Lower lobe of right lung (tissue), 2 donors: ENCODE measurements at places on chromosomes 7 and 10.

GRCh38 chr10:43754569-43755260 lies 106.0 kb upstream of the ZNF32 start:
- no peak for DNase-seq

DNA sequence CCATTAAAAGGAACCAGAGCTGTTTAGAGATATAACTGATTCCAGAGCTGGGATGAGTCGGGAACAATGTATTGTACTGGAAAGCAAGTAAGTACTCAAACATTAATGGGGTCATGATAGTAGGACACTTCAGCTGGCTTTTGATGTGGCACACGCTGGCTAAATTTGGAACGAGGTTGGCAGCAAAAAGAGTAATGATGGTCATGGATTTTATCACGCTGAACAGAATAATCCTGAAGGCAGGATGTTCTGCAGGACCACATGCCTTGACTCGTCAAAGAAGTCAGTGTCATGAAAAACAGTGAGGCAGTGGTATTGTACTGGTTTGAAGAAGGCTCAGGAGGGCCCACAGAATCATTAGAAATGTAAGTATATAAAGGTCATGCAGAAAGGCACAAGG lies 220.3 kb downstream of the SNX13 start:
- DNase-seq: no peak

DNA sequence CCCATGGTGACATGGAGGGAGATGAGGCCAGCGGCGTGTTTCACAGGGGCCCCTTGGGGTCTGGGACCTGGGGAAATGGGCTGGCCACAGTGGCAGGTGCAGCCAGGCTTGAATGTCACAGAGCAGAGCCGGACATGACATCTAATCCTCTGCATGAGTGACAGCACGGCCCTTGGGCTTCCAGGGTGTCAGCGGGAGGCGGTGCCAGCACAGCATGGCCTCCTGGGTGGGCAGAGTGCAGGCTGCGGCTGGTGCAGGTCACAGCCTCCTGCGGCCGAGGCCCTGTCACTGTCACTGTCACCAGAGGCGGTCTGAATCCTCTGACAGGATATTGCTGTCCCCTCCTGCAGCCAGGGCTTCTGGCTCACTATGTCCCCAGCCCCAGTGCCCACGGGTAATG lies 18.2 kb downstream of the BHLHA15 start:
- no peak for DNase-seq

DNA sequence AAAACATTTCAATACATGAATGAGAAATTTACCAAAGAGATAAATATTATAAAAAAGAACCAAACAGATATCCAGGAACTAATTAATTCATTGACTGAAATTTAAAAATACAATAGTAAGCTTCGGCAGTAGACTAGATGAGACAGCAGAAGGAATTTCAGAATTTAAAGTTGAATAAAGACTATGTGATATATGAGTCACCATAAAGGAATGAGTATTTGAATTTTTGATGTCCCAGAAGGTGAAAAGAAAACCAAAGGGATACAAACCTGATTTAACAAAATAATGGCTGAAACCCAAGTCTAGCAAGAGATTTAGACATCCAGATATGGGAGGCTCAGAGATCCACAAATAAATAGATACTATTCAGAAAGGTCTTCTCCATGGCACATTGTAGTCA lies 623.9 kb upstream of the FOXK1 start:
- no peak for DNase-seq

DNA sequence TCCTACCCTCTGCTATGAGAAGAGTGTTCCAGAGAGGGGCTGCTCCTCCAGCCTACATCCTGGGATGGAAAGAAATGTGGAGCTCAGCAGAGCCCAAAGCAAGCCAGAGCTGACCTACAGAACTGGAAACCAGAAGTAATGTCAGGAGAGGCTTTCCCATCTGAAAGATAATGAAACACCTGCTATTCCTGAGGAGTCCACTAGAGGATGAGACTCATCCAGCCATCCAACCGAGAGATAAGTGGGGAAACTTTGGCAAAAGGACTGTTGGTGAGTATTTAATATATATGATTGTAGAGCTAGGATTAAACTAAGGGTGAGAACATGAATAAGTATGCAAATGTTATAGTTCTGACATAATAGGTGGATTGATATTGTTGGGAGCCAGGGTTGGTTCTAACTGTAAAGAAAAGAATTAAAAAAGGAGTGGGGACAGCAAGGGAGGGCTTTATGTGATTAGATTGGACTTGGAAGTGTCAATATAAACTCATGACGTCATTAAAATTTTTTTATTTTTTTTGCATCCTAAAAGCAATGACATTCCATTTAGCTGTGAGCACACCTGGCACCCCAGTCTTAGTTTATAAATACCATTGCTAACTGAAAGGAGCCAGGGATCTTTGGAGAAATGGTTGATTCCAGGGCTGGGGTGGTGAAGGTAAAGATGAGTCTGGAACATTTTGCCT lies 312.8 kb upstream of the NFE2L3 start:
- no peak for DNase-seq

DNA sequence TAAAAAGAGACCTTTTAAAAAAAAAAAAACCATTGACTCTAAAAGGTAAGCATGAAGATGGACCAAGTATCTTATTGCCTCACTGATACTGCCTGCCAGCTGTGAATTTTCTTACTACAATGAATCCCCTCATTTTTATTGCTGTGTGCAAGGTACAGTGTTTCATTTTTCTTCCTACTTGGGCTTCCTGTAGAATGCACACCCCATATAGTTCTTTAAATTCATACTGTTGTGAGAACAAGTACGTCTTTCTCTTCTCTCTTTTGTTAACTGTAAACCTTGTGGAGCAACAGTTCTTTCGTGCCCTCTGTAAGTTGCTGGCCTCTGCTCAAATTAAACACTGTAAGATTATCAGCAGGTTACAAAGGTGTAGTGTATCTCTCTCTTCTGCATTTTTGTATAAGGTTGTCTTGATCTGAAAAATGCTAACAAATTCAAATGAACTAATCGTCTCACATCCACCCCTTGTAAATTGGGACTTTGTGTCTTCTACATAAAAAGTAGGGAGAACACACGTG lies 105.6 kb downstream of the VTI1A start:
- no peak for DNase-seq

DNA sequence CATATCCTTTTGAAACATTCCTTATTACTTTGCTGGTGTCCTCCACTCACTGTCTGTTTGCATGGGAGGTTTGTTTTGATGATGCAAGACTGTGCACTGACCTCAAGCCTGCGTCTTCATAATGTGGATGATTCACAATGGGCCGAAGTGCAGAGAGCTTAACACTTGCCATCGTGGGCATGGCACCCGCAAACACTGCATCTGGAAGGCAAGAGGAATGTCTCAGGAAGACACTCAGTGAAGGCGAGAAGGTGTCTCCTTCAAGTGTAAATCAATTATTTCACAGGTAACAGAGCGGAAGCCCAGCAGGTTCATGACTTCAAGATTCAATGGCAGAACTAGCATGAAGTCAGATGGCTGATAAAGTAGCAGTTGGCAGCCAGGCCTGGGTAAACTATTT lies 98.1 kb downstream of the DPY19L1 start:
- no peak for DNase-seq

- DNase-seq: no peak
Observed at GRCh38 chr7:91068136-91068795, 196.0 kb upstream of the FZD1 start.
